Stimulated activated CD4-positive, alpha-beta T cell treated with anti-CD3 and anti-CD28 coated beads, TNF-alpha, amount 100 ng/mL, for 1 hour (primary cell): ENCODE measurements at places on chromosomes 3 and 15.

DNA sequence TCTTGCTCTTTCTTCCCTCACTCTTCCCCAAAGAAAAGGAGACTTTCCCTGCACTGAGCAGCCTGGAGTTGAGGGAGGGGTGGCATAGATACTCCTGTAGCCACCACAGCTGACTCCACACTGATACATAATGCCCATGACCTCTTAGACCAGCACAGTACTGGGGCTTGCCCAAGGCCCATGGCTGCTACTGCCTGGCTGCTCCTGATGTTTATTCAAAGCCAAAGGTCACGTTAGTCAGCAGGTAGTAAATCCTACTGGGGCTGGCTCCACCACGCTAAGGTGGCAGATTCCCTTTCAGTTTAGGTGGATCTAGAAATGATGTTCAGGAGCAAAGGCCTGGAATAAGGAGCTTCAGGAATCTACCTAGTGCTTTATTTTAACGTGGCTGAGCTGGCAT lies 212.7 kb downstream of the C3orf38 start:
- DNase-seq = no peak

DNA sequence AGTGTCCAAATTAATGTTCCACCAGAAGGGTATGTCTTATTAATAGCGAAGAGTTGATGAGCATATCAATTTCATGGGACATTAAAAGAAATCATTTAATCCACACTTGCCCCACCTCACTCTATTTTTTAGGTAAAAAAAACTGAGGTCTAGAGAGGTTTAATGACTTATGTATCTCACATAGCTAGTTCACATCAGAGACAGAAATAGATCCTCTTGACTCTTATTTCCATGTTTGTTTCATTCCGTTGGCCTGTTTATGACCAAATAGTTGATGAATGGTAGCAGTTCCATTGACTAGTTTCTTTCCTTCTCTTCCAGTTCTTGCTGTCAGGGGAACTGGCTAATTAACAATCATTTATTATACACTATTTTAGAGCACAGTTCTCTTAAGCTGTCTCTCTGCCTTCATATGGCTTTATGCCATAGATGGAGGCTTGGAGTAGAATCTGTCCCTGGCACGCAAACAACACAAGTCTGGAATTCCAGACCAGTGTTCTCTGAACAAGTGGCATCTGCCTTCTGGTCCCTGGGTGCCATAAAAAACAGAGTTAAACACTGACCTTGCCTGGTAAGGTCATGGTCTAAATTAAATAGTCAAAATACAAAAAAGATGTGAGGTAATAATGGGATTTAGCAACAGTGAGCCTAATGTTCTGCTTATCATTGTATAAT lies 220.0 kb upstream of the CGNL1 start:
- DNase-seq = no peak

DNA sequence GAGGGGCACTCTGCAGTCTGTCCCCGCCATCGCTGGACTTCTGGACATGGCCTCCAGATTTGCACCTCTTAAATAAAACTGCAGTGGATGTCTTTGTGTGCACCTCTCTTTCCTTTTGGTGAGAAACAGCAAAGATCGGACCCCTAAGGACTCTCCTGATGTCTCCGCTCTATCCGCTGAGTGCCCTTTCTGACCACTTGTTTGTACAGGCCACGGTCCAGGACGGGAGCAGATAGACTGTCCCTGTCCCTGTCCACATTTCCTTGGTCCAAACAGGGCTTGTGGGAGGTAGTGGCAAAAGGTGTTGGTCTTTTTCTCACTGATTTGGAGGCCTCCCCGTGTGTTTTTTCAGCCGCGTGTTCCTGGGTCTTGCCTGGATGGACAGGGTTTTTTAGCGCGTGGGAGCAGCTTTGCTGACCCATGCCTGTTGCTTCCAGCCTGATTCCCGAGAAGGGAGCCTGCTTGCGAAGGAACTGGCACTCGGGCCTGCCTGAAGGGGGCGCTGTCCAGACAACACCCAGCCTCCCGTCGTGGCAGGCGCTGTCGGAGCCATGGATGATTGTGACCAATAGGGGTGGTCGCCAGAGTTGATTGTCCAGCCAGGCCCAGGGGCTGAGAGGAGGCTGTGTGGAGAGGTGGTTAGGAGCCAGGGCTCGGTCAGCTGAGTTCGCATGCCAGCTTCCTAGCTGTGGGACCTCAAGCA lies 13.2 kb upstream of the STAB1 start:
- DNase-seq = no peak

DNA sequence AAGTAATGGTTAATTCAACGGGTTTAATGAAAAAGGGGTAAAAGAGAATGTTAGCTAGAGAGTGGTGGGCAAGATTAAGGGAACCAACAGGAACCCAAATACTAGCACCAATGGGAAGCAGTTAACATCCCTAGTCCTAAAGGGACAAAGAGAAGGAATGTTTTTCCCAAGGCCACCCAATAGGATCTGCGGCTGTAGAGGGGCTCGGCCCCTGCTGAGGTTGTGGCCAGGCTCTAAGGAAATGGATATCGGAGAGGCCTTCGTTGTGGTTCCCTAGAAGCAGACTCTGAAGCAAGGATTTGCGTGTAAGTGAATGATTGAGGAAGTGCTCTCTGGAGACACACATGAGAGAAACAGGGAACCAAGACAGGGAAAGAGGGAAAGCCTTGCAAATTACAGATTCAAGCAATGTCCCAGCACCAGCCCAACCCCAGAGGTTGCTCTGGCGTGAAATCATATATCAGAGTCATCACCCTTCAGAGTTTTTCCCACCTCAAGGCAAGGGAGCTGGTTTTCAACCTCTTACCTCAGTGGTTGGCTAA lies 83.6 kb upstream of the TNIK start:
- no peak for DNase-seq

GRCh38 chr3:45306406-45307008 lies 80.4 kb upstream of the TMEM158 start:
- no peak for DNase-seq

DNA sequence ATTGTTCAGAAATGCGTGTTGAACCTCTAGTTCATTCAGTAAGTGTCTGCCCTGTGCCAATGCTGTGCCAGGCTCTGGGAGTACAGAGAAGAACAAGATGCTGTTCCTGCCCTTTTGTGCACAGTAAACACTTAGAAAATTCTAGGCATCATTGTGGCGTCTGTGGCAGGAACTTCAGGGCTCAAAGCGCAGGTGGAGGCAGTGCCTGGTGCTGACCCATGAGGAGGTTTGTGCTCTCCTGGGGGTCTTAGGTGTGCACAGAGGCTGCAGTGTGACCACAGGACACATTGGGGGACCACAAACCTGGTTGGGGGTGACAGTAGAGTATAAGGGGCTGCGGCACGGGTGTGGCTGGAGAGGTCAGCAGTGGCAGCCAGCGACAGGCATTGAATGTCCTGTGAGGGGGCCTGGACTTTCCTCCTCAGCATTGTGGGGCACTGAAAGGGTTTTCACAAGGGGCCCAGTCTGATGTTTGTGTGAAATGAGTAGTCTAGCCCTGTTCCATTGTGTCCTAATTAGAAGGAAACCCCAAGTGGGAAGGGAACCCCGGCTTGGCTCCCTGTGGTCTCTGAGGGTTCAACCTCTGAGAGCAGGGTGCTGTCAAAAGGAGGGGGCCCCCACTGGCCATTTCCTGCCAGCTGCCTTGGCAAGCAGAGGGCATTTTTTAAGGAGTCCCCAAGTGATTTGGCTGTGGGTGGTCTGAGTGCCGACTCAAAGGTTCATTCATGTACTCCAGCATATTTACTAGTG lies 20.9 kb downstream of the MRAS start:
- DNase-seq = no peak

DNA sequence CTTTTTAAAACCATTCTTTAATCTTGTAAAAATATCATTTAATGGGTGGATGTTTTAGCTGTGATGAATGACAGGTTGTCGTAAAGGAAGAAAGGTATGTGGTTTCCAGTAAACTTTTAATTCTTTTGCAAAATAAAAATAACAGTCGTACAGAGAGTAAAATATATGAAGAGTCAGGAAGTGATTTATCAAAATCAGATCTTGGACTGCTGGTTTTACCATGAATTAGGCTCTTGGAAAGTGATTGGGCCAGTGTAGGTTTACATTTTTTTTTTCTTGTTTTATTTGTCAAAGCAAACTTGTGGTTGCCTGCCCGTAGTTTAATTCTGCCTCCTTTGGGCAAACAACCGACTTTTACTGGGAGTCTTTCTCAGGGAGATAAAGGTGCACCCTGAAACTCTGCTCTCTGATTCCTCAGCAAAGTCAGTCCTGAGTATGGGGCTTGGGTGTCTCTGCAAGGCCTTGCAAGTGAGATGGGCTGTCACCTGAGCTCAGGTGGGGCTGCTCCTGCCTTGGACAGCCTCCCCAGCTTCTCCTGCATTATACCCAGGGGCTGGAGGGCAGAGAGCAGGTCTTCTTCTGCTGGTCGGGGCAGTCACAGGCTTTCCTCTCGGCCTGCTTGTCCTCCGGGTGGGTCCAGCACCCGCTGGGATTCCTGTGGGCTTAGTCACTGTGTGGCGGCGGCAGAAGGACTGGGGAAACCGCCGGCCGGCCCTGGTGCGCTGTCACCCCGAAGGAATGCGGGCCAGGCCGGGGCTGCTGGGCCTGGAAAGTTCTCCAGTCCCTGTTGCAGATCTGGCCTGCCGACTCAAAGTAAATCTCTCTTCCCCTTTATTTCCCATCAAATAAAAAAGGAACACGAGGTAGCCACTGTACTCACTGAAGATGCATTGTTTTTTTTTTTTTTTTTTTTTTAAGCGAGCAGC lies 79.0 kb downstream of the IGF1R start:
- DNase-seq = no peak

GRCh38 chr3:155991847-155992246 lies 121.4 kb downstream of the GMPS start:
- DNase-seq = no peak

DNA sequence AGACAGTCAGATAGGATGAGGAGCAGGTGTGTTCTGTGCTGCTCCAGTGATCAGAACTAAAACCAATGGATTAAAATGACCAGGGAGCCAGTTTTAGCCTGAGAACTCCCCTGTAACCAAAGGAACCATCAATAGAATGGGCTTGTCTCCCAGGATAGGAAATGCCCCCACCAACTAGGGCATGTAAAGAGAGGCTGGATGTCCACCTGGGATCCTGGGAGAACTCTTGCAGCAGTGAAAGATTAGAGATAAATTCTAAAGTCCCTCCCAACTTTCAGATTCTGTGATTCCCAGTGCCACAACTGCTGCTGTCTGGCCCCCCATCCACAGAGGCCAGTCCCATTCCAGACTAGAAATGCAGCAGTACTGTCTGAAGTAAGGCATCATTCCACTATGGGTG lies 33.8 kb downstream of the HDC start:
- no peak for DNase-seq

- DNase-seq = no peak
Measured at GRCh38 chr15:43287254-43287653, 20.5 kb upstream of the TGM5 start.

GRCh38 chr3:48387634-48388033 lies 15.6 kb downstream of the FBXW12 start:
- no peak for DNase-seq
